ENCODE measurements at places on chromosomes 7 and 10. TPM values are rescaled to one million over a fixed set of nuclear protein-coding genes. Genes with fewer than 3 reads are reported as not detected.

Gene PHYH
- 62.3 TPM for total RNA-seq

Gene AGAP4
- total RNA-seq = 5.6 TPM

DNA sequence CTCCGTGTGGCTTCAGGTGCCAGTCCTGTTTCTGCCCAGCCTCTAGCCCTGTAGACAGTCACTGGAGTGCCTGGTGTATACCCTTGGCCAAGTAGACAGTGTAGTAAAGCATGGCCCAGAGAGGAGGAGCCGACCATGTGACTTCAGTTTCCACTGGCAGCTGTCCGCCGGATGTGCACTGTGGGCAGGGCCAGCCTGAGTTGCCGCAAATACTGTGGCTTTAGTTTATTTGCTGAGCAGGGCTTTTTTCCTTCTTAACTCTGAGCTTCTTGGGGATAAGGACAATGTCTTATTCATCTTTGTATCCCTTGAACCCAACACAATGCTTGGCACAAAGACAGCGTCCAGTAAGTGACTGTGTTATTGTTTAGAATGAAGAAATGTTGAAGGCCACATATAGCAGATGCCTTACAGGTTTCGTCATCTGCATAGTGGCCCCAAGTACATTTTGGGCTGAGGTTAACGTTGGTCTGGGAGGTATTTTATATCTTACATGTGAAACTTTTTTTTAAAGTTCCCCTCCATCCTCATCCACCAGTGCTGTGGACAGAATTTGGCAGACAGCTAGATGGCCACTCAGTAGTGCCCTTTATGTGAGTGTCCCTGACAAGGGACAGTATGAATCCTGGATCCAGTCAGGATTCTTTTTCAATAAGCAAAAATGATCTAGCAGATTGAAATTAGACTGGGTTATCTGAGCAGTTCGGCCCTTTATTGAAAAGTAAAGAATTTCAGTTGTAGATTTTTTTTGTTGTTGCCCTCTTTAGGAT, 40.6 kb downstream of the CYP17A1 start:
- H3K4me3 ChIP-seq = no peak overlapping the region
- no peaks in the 10 kb centered on the region for H3K36me3 ChIP-seq

- H3K4me3 ChIP-seq = no peak overlapping the region
- no peaks in the 10 kb centered on the region for H3K4me1 ChIP-seq
- H3K27me3 ChIP-seq = peaks cover 6% of the 10 kb centered on the region
- H3K36me3 ChIP-seq = no peaks in the 10 kb centered on the region
Observed at GRCh38 chr7:142880876-142881505, 4.6 kb downstream of the TRPV6 start.

- H3K36me3 ChIP-seq = no peaks in the 10 kb centered on the region
- H3K4me1 ChIP-seq = peaks cover 22% of the 10 kb centered on the region
- H3K27me3 ChIP-seq = no peaks in the 10 kb centered on the region
- no peak overlapping the region for H3K27ac ChIP-seq
- H3K4me3 ChIP-seq = no peak overlapping the region
- DNase-seq = no peak
Observed at GRCh38 chr10:114626841-114627240, 31.2 kb downstream of the ABLIM1 start.

DNA sequence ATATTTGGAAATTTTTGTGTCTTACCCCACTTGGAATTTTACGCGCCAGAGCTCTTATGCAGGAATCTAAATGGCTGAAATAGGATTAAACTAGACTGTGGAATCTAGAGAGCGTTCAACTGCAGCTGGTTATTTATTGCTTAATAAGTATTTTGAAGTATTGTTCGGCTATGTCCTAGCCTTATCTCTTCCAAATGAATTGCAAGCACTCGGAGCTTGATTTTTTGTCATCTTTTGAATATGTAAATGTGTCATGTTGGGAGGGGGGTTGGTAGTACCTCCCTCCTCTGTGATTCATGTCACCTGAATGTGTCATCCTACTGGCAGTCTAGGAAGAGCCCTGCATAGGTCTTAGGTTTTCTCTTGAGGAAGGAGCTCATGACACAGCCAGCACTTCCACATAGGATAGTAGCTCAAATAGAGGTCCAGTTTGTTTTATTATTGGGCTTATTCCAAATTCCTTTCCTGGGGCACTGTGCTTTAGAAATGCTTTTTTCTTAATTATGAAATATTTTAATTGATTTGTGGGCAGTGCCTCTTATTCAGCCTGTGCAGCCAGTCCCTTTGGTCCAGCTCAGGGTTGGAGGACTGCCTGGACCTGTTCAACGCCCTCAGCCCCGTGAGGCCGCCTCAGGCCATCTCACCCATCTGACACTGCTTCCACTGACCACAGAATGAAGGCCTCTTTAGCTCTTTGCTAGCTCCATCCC, 22.5 kb upstream of the TRIL start:
- no peak overlapping the region for H3K27ac ChIP-seq
- H3K36me3 ChIP-seq = no peaks in the 10 kb centered on the region
- no peak for DNase-seq

DNA sequence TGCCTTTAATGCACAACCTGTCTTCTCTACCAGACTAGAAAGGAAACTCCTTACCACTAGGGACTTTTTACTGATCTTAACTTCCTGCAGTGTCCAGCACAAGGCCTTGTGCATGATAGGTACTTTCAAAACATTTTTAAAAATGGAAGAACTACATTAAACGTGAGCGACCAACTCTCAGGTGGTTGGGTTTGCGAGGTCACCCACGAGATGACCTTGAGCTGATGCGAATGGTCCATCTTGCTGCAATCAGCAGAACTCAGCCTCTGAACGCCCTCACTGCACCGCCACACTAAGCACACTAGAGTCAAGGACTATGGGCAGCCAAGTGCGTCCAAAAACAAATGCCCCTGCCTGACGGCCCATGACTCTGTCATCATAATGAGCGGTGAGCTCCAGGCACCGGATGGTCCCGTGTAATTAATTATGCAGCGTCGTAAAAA, 34.9 kb upstream of the PTF1A start:
- H3K36me3 ChIP-seq = no peaks in the 10 kb centered on the region
- H3K27me3 ChIP-seq = peaks cover 33% of the 10 kb centered on the region
- H3K27ac ChIP-seq = no peak overlapping the region
- DNase-seq = no peak
